ENCODE measurements at places on chromosomes 13 and 19. TPM values are rescaled to one million over a fixed set of nuclear protein-coding genes. Genes with fewer than 3 reads are reported as not detected.

DNA sequence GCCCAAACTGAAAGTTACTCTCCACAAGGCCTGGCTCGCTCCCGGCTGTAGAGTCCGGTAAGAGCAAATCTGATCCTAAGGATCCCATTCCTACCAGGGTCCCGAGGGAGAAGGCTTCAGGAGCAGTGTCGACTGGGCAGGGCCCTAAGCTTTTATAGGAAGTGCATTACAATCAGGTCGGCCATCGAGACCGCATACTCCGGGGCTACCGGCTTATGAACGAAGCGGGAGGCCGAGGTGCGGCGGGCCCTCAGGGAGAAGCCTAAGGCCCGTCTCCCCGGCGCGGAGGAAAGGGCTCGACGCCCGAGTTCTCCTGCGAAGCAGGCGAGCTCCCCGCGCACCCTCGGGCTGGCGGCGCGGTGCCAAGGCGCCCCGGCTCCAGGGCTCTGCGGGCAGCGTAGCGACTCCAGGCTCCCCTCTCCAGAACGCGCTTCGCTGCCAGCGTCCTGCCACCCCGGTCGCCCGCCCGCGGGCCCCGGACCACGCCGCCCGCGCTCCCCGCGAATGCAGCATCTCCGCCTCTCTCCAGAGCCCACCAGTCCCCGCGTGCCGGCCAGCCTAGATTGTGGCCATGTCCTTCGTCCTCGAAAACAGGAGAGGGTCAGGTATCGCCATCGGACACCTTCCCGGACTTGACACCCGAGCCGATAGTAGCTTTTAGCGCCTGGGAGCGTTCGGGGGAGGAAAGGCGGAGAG is 1.4 kb downstream of the EFNB2 start:
- no peak for DNase-seq

- DNase-seq = no peak
Measured at GRCh38 chr13:97074618-97075017, 80.3 kb upstream of the OXGR1 start.

GRCh38 chr19:11737964-11738745 is 591 bp downstream of the ZNF823 start:
- peak; percentile 12 for DNase-seq

GRCh38 chr19:36140304-36141038 is 605 bp downstream of the CAPNS1 start:
- peak; percentile 18 for DNase-seq

- no peak for DNase-seq
Measured at GRCh38 chr13:109389456-109389855, 396.9 kb downstream of the IRS2 start.

DNA sequence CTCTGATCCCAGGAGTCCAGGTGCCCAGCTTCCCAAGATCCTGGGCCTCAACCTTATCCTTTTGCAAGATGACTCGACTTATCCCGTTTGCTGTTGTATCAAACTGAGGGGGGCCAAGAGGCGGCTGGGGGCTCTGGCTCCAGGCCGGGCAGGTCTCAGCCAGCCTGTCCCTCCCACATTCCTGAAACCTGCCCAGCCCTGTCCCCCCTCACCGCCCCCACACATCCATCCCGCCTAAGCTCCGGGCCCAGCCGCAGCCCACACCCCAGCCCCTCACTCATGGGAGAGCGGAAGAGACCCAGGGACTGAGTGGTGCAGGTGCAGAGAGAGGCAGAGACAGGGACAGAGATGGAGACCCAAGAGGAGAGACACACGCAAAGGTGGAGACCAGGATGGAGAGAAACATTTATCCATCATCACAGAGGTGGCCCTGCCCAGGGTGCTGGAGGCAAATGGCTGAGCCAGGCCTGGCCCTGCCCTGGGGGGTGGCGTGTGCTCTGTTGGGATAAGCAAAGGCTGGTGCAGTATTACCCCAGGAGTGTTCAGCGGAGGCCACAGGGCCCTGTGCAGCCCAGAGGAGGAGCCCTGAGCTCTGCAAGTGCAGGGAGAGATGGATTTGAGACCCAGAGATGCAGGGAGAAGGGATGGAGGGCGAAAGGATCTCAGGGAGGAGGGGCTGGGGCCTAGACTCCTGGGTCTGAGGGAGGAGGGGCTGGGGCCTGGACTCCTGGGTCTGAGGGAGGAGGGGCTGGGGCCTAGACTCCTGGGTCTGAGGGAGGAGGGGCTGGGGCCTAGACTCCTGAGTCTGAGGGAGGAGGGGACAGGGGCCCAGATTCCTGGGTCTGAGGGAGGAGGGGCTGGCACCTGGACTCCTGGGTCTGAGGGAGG is 1.6 kb downstream of the BCAM start:
- DNase-seq = no peak

GRCh38 chr13:108957369-108958012 is 328.1 kb downstream of the MYO16 start:
- no peak for DNase-seq

DNA sequence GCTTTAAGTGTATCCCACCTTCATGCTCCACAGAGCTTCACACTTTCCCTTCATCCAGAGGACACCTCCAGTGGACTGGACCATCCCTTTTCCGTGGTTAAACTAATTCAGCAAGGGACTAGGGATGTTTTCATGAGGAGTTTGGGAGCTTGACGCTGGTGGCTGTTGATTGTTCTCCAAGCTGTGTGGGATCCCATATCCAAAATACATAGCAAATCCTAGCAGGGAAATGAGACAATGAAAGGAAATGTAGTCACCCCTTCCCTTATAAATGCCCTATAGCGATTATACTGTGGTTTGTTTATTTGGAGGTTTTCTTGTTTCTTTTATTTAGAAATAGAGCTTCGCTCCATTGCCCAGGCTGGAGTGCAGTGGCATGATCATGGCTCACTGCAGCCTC is 31.6 kb upstream of the DPRX start:
- no peak for DNase-seq

GRCh38 chr19:44566984-44567383 is 37.5 kb upstream of the CEACAM20 start:
- DNase-seq = no peak

DNA sequence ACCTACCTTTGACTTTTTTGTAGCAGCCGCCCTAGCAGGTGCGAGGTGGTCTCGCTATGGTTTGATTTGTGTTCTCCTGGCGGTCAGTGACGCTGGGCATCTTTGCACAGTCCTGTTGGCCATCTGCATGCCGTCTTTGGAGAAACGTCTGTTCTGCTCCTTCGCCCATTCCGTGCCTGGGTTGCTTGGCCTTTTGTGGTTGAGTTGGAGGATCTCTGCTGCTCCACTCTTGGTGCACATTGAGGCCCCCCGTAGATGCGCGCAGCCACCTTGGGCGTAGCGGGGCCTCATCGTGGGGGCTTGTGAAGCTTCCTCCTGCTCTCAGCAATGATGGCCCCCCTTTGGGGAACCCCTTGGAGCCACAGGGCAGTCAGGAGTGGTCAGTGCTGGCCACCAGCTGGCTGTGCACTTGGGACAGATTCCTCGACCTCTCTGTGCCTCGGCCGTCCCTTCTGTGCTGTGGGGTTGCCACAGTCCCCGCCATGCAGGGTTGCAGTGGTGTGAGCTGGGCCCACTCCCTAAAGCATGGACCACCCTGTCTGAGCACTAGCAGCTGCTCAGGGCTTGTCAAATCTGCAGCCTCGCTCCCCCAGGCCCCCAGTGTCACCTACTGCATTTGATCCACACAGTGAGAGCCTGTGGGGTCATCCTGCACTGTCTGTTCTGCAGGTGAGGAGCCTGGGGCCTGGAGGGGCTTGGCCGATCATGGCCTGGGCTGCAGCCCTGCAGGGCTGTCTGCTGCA is 170.8 kb downstream of the KDM4B start:
- no peak for DNase-seq

DNA sequence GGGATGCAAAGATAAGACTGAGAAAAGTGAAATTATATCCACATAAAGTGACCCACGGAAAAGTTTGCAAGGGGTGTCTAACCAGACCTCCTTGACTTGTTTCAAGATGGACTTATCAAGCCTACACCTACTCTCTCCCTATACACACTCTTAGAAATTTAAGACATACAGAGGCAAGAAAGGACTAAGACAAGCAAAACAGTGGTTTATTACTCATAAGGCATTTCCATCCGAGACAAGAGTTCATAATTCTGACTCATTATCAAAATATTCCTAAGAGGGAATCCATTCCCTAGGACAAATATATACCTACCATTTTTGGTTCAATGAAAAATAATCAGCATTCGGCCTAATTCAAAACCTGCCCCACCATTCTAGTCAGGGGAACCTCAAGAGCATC is 232.6 kb upstream of the GPC6 start:
- no peak for DNase-seq

DNA sequence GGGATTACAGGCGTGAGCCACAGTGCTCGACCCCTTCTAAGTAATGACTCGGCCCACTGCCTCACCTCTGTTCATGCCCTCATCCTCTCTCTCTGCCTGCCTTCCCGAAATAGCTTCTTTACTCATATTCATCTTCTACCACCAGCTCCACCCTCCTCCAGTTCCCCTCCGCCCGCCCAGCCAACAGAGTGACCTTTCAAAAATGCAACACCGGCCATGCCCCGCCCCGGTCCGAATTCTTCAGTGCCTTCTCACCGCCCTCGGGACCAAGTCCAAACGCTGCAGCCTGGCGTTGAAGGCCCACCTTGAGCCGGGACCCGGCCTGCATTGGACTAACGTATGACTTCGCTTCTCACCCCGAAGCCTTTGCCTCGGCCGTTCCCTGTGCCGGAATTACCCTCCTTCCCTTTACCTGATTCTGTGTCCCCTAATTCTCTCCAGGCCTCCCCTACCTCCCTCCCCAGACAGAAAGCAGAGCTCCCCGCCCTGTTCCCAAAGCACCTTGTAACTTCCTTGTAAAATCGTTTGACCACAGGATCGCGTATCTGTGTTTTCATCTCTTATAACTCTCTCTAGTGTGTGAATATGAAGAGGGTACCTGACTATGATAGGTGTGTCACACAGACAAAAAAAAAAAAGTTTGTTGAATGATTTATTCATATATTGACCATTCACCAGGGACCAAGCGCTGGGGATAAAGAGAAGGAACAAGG is 8.1 kb upstream of the MUC16 start:
- no peak for DNase-seq

DNA sequence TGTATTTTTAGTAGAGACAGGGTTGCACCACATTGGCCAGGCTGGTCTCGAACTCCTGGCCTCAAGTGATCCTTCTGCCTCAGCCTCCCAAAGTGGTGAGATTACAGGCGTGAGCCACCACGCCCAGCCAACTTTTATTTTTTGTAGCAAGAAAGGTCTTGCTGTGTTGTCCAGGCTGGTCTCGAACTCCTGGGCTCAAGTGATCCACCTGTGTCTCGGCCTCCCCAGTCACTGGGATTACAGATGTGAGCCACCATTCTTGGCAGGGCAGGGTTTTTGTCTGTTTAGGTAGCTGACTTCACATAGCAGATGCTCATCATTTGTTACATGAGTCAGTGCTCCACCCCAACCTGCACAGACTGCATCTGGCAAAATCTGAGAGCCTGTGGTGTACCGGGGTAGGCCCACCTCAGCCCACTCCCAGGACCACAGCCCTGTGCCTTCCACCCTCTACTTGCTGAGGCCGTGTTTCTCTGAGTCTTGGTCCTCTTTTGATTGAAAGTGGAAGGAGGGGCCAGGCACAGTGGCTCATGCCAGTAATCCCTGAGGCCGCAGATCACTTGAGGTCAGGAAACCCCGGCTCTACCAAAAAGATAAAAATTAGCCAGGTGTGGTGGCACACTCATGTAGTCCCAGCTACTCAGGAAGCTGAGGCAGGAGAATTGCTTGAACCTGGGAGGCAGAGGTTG is 4.2 kb upstream of the TNPO2 start:
- DNase-seq = no peak

GRCh38 chr13:26075498-26075897 is 23.7 kb upstream of the SHISA2 start:
- DNase-seq = no peak

GRCh38 chr19:7815325-7815724 is 14.7 kb upstream of the EVI5L start:
- no peak for DNase-seq

DNA sequence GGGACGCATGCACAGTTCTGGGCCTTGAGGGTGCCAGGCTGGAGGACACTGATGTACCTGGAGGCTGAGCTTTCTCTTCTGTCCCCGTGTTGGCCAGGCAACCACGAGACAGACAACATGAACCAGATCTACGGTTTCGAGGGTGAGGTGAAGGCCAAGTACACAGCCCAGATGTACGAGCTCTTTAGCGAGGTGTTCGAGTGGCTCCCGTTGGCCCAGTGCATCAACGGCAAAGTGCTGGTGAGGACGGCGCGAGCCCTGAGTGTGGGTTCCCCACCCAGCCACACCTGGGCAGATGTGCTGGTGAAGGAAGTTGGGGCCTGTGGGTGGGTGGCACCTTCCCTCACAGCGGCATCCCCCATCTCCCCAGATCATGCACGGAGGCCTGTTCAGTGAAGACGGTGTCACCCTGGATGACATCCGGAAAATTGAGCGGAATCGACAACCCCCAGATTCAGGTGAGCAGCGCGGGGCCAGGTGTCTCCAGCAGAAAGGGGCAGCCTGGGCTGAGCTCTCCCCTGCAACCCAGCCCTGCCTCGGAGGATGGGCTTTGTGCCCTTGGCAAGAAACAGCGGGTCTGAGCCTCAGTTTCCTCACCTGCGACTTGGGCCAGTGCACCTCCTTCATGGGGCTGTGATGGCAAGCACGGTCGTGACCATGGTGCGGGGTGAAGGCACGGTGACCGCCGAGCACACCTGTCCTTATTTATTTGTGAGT is 26.2 kb downstream of the CCDC8 start:
- no peak for DNase-seq

DNA sequence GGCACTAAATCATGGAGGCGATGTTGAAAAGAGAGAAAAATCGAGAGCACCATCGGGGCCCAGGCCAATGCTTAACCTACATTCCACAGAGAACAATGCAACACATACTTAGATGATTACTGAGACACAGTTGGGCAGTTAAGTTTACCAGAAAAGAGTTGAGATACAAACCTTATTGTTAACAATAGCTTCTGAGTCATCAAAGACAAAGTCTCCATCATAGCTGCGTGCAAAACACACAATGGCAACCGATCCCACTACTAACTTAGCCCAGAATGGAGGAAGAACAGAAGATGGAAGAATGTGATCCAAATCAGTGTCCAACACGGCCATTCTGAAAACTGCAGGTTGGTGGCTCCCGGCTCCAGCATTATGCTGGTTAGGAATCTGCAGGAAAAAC is 6.2 kb downstream of the TMTC4 start:
- DNase-seq = no peak

FCAR gene
- 0.41 TPM for polyA plus RNA-seq

KBTBD7 gene
- polyA plus RNA-seq = 16.0 TPM

MPND gene
- polyA plus RNA-seq = 19.1 TPM

FGF22 gene
- 0.49 TPM for polyA plus RNA-seq

PRSS57 gene
- 0.22 TPM for polyA plus RNA-seq

ZNF540 gene
- polyA plus RNA-seq = 4.8 TPM

FFAR1 gene
- 0.36 TPM for polyA plus RNA-seq

ZNF492 gene
- polyA plus RNA-seq = 2.7 TPM

All from left renal pelvis (tissue), 4 donors.